ENCODE measurements at places on chromosomes 4 and X. TPM values are rescaled to one million over a fixed set of nuclear protein-coding genes. Genes with fewer than 3 reads are reported as not detected.

DNA sequence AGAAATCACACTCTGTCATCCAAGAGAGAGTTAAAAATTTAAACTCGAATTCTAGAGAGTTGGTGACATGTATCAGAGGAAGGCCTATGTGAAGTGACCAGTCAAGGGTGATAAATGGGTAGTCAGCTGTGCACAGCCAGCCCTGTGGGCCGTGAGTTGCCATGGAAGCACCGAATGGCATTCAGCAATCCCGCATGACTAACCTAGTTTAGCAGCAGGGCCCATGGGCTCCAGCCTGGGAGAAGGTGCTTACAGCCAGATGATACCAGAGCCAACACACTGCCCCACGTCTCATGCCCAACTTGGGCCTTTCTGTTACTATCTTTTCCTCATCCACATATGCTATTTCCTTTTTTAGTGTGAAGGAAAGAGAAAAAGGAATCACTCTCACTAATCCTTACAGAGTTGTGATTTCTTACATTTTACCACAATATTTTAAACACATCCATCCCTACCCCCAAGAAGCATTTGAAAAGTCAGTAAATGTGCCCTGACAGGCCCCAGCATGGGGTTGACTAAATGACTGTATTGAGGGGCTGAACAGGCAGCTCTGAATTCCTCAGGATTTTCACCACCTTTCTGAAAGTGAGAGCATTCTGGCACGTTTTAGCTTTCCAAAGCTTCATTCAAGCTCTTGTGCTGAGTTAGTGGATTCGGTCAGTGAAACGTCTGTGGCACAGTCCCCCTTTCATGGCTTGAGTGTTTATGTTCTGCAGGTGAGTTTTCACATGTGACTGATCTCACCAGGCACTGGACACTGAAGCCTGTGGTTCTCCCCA is 104.2 kb downstream of the AFF1 start:
- peak; percentile 82 for DNase-seq

DNA sequence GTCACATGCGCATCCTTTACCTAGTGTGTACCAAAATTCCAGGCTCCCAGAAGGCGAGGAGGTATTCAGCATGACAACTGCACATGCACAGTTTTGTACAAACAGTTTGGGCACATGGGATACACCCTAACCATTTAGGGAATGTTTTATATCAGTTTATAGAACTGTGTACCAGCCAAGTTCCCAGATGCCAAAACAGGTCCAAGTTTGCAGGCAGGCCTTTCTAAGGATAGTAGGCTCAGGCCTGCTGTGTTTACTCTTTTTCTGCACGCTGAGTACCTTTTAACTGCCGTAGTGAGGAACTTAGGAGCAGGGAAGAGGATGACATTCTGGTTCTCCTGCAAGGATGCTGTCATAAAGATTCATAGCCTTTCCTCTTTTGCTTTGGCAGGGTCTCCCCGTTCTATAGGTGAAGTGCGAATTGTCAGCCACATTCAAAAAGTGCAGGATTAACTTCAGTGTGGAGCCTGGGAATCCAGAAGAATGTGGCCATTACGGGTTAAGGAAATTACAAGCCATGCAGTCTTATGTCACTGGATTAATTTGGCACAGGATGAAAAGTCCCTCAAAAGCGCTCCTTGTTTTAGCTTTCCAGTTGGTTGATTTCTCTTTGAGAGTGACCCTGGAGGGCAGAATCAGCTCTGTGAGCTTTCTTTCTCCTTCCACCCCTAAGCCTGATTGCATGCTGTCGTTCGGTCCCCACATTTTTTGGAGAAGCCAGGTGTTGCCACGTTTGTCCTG is 259.8 kb downstream of the ARHGAP10 start:
- DNase-seq: no peak

DNA sequence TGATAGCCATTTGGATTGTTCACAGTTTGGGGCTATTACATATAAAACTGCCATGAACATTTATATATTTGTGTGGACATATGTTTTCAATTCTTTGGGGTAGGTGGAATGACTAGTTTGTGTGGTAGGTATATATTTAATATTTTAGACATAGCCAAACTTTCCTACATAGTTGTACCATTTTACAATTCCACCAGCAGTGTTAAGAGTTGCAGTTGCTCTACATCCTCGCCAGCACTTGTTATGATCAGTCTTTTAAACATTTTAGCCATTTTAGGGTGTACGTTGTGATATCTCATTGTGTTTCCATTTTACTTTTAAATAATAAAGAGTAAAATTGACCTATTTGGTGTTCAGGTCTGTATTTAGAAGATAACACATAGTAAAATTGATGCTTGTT is 76.6 kb downstream of the ZFX start:
- no peak for DNase-seq

- DNase-seq: no peak
Observed at GRCh38 chr4:53365121-53365485, 758 bp downstream of the SCFD2 start.

- no peak for DNase-seq
Observed at GRCh38 chrX:50188859-50189600, 11.8 kb downstream of the AKAP4 start.

- no peak for DNase-seq
Observed at GRCh38 chrX:38293741-38294140, 33.6 kb downstream of the RPGR start.

Gene GAGE1
- not detected for total RNA-seq

Gene PABPC1L2A
- not detected for total RNA-seq

Gene UGT2A1
- total RNA-seq: not detected

Gene ITGB1BP2
- not detected for total RNA-seq

Gene HS3ST1
- 0.64 TPM for total RNA-seq

Gene HDX
- 5.3 TPM for total RNA-seq

Gene HS6ST2
- not detected for total RNA-seq

Gene TACR3
- not detected for total RNA-seq

Measured in ascending aorta (tissue), 2 donors.